CD4-positive, alpha-beta T cell treated with Interleukin-1 beta for 1 hour (primary cell): ENCODE measurements at places on chromosomes 11 and 22.

DNA sequence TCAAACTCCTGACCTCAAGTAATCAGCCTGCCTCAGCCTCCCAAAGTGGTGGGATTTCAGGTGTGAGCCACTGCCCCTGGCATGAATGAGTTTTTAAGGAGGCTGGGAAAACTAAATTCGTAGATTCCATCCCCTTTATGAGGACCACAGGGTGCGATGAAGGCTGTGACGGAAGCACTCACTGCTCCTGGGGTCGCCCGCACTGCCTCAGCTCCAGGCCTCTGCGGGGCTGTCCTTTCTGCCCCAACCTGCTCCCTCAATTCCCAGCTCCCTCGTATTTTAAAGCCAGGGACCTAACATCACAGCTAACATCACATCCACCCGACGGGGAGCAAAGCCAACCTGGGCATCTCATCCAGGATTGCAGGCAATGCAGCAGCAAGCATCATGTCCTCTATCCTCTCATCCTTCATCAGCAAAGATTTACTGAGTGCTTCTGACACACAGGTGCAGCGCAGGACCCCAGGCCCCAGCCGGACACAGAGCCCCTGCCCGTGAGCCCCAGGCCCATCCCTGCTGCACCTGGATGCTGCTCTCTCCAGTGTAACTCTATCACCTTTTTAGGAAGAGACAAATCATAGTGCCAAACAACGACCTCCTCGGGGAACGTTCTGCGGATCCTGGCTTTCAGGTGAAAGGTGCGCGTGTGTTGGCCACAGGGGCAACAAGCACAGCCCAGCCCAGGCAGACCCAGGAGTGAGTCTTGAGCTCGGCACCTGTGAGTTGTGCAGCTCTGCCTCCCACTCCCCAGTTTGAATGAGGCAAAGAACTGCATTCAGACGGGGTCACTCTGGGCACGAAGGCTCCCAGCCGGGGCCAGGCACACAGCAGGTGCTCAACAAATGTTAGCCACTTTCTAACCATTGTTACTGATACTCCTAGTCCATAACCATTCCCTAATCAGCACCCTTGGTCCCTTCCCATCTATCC is 134.3 kb downstream of the CRYBB2 start:
- no peak for DNase-seq

GRCh38 chr11:92828556-92828955 is 140.9 kb upstream of the MTNR1B start:
- no peak for DNase-seq

GRCh38 chr11:71574418-71574817 is 8.3 kb downstream of the KRTAP5-11 start:
- no peak for DNase-seq

DNA sequence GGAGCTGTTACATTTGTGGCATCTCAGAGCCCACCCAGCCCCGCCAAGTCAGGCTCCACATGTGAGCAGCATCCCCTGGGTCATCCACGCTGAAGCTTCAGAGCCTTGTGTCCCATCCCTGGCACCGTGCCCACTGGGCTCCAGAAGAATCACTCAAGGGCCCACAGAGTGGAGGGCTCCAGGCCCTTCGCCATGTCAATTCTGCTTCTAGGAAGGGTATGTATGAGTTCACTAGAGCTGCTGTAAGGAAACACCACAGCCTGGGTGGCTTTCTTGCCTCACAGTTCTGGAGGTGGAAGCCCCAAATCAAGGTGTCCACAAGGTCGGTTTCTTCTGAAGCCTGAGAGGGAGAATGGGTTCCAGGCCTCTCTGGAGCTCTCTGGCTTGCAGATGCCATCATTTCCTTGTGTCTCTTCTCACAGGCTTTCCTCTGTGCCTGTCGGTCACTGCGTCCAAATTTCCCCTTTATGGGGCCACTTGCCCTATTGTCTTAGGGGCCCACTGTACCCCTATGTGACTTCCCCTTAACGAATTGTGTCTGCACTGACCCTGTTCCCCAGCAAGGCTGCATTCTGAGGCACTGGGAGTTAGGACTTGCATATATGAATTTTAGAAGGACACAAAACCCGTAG is 1476.0 kb downstream of the TBC1D22A start:
- no peak for DNase-seq
